ENCODE measurements at places on chromosomes 16 and 17.
A peak's percentile ranks its signal among the peaks of the same experiment; 100 is the strongest.

GRCh38 chr17:15650741-15651582 is 31.5 kb upstream of the FBXW10B start:
- no peak for DNase-seq

DNA sequence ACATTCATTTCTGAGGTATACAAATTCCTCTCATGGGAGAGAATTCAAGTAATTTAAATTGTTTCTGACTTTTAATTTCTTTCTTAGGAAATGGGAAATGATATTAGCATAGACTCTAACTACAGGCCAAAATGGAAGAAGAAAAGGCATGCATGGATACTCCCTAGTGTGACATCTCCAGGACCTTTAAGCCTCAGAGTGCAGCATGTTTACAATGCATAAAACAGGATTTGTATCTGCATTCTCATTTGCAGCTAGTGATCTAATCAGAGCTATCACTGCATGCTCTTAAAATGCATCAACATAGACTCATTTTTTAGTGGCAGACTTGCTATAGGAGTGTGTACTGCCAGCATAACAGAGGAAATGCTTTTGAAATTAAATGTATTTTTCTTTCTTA is 224.6 kb upstream of the GOT2 start:
- no peak for DNase-seq

GRCh38 chr16:11750056-11750455 is 7.4 kb upstream of the TXNDC11 start:
- DNase-seq, result no peak

GRCh38 chr16:78390508-78391324 is 291.3 kb downstream of the WWOX start:
- DNase-seq, result no peak

DNA sequence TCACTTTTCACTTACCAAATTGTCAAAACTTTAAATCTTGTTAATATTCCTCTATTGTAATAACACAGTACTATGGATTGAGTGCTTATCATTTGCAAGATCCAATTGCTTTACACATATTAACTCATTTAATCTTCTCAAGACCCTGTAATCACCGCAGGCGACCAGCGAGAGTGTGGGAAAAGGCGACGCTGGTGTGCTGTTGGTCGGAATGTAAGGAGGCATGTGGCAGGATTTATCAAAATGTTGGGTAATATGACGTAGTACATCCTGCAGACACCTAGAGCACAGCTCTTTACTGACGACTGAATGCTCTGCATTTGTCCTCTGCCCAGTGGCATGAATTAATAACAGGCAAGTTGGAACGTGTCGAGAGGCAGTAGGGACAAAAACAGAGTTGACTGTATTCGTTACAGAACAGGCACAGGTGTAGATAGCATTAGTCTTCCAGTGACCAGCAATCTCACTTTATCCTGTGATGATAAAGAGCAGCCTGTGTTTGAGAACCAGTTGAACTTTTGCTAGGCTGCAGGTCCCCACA is 80.3 kb downstream of the TNRC6C start:
- DNase-seq, result no peak

GRCh38 chr17:45397796-45398195 is 34.9 kb downstream of the ARHGAP27 start:
- no peak for DNase-seq

DNA sequence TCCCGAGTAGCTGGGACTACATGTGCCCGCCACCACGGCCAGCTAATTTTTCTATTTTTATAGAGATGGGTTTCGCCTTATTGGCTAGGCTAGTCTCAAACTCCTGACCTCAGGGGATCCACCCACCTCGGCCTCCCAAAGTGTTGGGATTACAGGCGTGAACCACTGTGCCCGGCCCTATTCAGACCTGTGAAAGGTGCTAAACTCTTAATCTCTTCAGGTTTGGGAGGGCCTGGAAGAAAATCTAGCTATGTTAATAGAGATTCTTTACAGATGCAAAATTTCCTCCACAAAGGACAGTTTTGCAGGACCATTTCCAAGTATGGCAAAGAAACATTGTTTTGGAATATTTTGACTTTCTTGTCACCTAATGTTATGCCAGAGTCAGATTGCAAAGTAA is 3.1 kb upstream of the PLA2G15 start:
- no peak for DNase-seq

DNA sequence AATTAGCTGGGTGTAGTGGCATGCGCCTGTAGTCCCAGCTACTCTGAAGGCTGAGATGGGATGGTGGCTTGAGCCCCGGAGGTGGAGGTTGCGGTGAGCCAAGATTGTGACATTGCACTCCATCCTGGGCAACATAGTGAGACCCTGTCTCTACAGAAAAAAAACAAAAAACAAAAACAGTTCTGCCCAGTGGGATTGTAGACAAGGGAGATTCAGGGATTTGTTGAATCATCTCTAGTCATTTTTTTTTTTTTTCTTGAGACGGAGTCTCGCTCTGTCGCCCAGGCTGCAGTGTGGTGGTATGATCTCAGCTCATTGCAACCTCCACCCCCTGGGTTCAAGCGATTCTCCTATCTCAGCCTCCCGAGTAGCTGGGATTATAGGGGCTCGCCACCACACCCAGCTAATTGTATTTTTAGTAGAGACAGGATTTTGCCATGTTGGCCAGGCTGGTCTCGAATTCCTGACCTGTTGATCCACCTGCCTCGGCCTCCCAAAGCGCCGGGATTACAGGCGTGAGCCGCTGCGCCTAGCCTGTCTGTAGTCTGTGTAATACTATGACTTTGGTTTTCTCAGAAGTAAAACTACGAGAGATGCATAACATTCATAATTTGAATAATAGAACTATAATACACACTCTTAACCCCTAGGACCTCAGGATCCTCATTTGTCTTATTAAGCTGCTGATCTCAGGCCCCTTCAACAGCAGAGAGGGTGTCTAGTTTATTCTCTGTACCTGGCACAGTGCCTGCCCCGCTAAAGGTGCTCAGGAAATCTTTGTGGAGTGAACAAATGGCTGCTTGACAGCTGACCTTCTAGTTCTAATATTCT is 1.4 kb downstream of the TEN1 start:
- no peak for DNase-seq

GRCh38 chr17:9036336-9036735 is 15.0 kb downstream of the NTN1 start:
- DNase-seq, result no peak

DNA sequence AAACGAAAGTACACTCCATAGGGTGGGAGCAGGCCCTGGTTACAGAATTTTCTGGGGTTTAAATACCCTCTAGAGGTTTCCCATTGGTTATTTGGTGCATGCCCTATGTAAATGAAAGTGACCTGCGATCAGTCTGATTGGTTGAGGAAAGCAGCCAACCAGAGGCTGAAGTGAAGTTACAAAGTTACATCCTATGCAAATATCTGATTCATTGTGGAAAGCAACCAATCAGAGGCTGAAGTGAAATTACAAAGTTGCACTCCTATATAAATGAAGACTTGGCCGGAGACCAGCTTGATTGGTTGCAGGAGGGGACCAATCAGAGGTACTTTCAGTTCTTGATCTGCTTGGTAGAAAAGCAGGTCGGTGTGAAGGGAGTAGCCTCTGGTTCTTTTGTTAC is 24.4 kb downstream of the NAA60 start:
- no peak for DNase-seq

DNA sequence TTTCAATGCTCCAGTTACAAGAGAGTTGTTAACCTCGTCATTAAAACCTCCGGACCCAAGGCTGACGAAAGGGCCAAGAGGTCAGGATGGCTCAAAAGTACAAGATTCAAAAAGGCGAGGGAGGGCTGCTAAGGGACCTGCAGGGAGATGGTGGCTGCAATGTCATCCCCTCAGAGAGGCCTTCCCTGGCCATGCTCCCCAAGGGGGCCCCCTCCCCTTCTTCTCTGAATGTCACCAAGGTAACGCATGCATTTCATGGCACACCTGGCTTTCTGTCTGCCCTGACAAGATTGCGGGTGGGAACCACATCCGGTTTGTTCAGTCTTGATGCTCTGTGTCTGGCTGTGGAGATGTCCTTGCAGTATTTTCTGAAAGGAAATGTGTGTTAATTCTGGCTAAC is 89.9 kb downstream of the C16orf78 start:
- peak; percentile 88 for DNase-seq

- DNase-seq, result no peak
Measured at GRCh38 chr16:31401436-31401835, 8.3 kb downstream of the ITGAD start.

DNA sequence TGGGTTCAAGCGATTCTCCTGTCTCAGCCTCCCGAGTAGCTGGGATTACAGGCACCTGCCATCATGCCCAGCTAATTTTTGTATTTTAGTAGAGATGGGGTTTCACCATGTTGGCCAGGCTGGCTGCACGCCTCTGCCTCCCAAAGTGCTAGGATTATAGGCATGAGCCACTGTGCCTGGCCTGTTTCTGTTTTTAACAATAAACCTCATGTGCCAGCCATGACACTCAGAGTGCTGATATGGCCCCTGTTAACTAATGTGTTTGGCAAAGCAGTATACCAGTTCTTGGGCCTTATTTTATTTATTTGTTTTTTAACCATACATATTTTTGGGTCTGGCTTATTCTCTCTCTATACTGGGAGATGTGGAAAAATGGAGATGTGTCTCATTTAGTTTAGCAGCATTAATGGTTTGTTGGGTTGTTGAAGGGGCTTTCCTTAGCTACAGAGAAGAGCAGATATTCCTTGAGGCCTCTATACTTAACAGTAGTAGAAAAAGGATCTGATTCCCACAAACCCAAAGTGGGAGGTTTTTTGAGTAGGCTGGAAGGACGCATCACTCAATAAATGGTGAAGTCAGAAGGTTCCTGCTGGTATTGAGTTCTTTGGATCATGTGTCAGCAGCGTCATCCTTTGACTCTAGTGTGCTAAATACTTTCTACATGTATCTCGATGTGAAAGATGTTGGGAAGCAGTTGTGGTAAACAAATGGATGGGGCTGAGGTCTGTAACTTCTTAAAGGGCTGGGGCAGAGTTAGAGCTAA is 16.2 kb upstream of the CDK5R1 start:
- DNase-seq, result no peak

- no peak for DNase-seq
Measured at GRCh38 chr17:21425321-21425720, 49.2 kb downstream of the KCNJ12 start.

GRCh38 chr16:88956546-88957432 is 20.2 kb downstream of the CBFA2T3 start:
- DNase-seq, result no peak

GRCh38 chr16:5442054-5442453 is 344.5 kb upstream of the EEF2KMT start:
- no peak for DNase-seq

- no peak for DNase-seq
Measured at GRCh38 chr17:7837408-7838088, 3.5 kb downstream of the KDM6B start.

GRCh38 chr17:47297661-47298400 is 25.9 kb upstream of the EFCAB13 start:
- DNase-seq, result no peak

- no peak for DNase-seq
Measured at GRCh38 chr16:85617948-85618347, 4.8 kb downstream of the GSE1 start.

- DNase-seq, result no peak
Measured at GRCh38 chr17:40992666-40993065, 1.3 kb downstream of the KRTAP3-3 start.

- no peak for DNase-seq
Measured at GRCh38 chr17:17254036-17254435, 17.1 kb upstream of the FLCN start.

DNA sequence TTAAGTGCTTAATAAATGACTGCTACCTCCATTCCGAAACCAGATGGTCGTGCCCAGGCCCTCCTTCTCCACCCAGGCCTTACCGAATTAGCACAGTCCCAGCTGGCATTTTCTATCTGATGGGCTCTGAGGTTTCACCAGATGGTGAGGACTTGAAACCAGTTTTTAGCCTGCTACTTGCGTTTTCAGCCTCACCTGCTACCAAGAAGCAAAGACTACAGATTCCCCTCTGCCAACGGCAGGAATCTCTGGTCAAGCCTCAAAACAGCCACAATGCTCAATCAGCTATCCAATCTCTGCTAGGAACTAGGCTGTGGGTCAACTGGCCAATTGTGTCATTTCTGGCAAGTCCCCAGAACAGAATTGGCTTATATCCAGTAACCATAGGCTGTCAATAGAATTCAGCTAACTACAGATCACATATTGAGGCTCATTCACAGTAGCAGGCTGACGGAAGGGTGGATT is 11.7 kb downstream of the PECAM1 start:
- DNase-seq, result no peak

- no peak for DNase-seq
Measured at GRCh38 chr17:83024218-83024971, 55.0 kb upstream of the METRNL start.

DNA sequence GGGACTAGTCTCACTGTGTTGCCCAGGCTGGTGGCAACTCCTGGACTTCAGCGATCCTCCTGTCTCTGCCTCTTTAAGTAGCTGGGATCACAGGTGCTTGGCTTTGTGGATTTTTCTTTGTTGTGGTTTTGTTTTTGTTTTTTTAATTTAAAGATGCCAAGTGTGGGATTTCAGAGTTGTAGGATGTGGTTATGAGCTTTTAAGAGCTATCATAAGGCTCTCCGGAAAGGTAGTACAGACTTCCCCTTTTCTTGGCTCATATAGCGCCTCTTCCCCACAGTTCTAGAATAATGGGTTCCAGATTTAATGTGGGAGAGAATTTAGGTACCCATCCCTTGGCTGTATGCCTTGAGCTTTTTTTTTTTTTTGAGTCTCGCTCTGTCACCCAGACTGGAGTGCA is 17.1 kb downstream of the AKAP1 start:
- no peak for DNase-seq

DNA sequence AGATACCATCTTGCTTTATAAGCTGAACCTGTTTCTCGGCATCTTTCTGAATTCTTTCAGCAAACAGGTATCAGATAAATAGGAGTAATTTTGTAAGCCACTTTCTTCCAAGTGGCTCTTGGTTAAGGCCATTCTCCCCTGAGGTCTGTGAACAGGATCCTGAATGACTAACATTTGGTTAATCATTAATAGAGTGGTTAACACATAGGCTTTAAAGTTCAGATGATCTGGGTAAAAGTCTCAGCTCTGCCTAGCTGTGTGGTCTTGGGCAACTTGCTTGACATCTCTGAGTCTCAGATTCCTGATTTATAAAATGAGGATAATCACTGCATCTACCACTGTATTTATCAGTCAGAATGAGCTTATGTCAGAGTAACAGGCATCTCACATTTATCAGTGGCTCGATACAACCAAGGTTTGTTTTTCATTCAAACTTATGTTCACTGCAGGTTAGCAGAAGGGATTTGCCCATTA is 44.4 kb upstream of the ANKFN1 start:
- DNase-seq, result no peak

DNA sequence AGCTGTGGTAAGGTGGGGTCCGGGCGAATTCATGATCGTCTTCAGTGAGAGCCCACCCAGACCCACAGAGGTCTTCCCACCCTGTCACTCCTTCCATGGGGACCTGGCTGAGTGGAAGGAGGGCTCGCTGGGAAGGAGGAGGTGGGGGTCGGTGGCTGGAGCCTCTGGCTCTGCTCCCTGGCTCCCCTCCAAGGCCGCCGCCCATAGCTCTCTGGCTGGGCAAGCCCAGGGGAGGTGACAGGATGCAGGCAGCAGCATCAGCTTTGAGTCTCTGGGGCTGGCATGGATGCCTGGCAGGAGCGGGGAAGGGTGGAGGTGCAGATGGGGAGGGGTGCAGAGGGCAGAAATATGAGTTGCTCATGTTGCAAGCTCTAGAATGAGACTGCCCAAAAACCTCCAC is 147.0 kb downstream of the ENGASE start:
- DNase-seq, result no peak

Data from CD4-positive, alpha-beta T cell (primary cell).